ENCODE measurements at places on chromosomes 3 and 15. TPM values are rescaled to one million over a fixed set of nuclear protein-coding genes. Genes with fewer than 3 reads are reported as not detected.

- H3K27me3 ChIP-seq: no peaks in the 10 kb centered on the region
- no peaks in the 10 kb centered on the region for H3K36me3 ChIP-seq
- no peak overlapping the region for H3K4me3 ChIP-seq
- H3K4me1 ChIP-seq: no peaks in the 10 kb centered on the region
- no peak for DNase-seq
These were observed 283.0 kb downstream of the UACA start for GRCh38 chr15:70480196-70480856.

GRCh38 chr15:47727676-47728075, 10.4 kb downstream of the SEMA6D start:
- no peak overlapping the region for H3K27ac ChIP-seq
- no peak overlapping the region for H3K4me3 ChIP-seq
- no peaks in the 10 kb centered on the region for H3K4me1 ChIP-seq
- no peaks in the 10 kb centered on the region for H3K27me3 ChIP-seq
- DNase-seq: no peak
- no peaks in the 10 kb centered on the region for H3K36me3 ChIP-seq

The PLSCR4 gene
- 42.5 TPM for polyA plus RNA-seq

- no peaks in the 10 kb centered on the region for H3K36me3 ChIP-seq
- H3K27me3 ChIP-seq: no peaks in the 10 kb centered on the region
- no peak for DNase-seq
- H3K27ac ChIP-seq: no peak overlapping the region
- H3K4me1 ChIP-seq: no peaks in the 10 kb centered on the region
These were observed 50.0 kb downstream of the SELENOT start for GRCh38 chr3:150653110-150653561.

DNA sequence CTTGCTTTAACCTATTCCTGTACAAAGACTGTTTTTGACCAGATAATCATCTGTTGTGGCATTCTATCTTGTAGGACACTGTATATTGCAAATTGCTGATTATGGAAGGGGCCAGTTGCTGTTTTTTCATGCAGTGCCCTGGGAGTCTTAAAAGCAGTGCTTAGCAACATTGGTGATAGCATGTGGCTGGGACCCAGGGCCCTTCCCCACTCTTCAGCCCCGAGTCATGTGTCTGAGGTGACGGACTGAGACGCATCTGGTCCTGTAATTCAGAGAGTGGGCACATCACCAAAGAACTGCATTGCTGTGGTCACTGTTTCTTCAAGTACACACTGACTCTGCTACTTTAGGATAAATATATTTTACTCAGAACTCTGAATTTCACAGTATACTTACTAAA, 63.4 kb downstream of the SNRK start:
- no peaks in the 10 kb centered on the region for H3K27me3 ChIP-seq
- DNase-seq: no peak
- no peak overlapping the region for H3K4me3 ChIP-seq

- no peaks in the 10 kb centered on the region for H3K27me3 ChIP-seq
- peak overlapping the region; percentile 29 for H3K27ac ChIP-seq
- no peak overlapping the region for H3K4me3 ChIP-seq
- H3K4me1 ChIP-seq: no peaks in the 10 kb centered on the region
These were observed 292.1 kb downstream of the LPP start for GRCh38 chr3:188446014-188446413.

The SPINT1 gene
- 7.2 TPM for polyA plus RNA-seq

- no peaks in the 10 kb centered on the region for H3K4me1 ChIP-seq
- H3K27me3 ChIP-seq: no peaks in the 10 kb centered on the region
- DNase-seq: no peak
- no peak overlapping the region for H3K27ac ChIP-seq
These were observed 37.1 kb downstream of the GJD2 start for GRCh38 chr15:34717729-34718128.

- no peak overlapping the region for H3K4me3 ChIP-seq
- peaks cover 49% of the 10 kb centered on the region for H3K4me1 ChIP-seq
- H3K36me3 ChIP-seq: no peaks in the 10 kb centered on the region
- no peaks in the 10 kb centered on the region for H3K27me3 ChIP-seq
- H3K27ac ChIP-seq: peak overlapping the region; percentile 86
These were observed 75.1 kb downstream of the CLDN11 start for GRCh38 chr3:170493712-170494182.

DNA sequence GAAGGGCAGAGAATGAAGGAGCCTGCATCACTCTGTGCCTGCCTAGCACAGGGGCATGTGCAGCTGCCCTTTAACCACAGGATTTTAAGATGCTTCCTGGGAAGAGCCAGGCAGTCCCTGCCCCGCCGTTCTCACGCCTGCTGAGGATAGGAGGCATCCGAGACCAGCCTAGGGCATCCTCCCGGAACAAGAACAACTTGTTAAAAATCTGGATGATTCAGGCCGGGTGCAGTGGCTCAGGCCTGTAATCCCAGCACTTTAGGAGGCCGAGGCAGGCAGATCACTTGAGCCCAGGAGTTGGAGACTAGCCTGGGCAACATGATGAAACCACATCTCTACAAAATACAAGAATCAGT, 15.2 kb downstream of the NRROS start:
- H3K27ac ChIP-seq: no peak overlapping the region
- H3K4me1 ChIP-seq: no peaks in the 10 kb centered on the region
- no peaks in the 10 kb centered on the region for H3K27me3 ChIP-seq
- H3K36me3 ChIP-seq: no peaks in the 10 kb centered on the region
- no peak overlapping the region for H3K4me3 ChIP-seq

The HCLS1 gene
- 15.6 TPM for polyA plus RNA-seq

DNA sequence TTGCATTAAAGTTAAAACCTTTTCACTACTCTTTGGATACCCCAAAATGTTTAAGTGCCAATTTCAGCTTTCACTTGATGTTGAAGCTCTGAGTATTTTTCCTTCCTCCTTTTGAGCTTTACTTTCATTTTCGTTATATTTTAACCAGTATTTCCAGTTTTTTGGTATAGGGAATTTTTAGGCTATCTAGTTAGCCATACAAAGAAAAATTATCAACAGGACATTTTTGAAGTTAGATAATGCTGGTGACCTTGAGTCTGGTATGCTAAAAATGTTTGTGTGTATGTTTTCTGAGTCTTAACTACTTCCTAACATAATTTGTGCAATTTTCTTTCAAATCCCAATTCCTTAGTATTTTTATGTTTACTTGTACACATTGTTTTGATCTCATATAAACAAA, 284.8 kb downstream of the OTOL1 start:
- H3K4me1 ChIP-seq: no peaks in the 10 kb centered on the region
- no peak overlapping the region for H3K27ac ChIP-seq
- no peaks in the 10 kb centered on the region for H3K36me3 ChIP-seq
- H3K27me3 ChIP-seq: no peaks in the 10 kb centered on the region
- H3K4me3 ChIP-seq: no peak overlapping the region

DNA sequence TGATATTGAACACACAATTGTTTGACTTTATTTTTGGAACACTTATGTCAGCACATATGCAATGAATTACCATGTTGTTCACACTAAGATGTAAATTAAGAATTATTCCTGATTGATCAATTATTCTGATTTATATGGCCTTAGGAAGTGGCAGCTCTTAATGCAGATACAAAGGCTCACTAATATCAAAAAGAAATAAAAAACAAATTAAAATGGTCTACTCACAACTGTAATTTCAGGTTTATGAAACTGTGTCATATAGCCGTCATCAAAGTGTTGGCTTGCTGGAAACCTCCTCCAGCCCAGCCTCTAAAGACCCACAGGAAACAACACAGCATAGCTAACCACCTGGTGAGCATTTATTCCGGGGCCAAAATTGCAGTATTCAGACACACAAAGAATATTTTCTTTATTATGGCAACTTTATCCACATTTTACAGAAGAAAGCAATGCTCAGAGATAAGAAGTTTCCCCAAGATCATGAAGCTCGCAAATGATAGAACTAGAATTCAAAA, 33.4 kb downstream of the PDZRN3 start:
- H3K27me3 ChIP-seq: no peaks in the 10 kb centered on the region
- no peak overlapping the region for H3K4me3 ChIP-seq
- H3K4me1 ChIP-seq: no peaks in the 10 kb centered on the region
- no peak for DNase-seq
- no peaks in the 10 kb centered on the region for H3K36me3 ChIP-seq

DNA sequence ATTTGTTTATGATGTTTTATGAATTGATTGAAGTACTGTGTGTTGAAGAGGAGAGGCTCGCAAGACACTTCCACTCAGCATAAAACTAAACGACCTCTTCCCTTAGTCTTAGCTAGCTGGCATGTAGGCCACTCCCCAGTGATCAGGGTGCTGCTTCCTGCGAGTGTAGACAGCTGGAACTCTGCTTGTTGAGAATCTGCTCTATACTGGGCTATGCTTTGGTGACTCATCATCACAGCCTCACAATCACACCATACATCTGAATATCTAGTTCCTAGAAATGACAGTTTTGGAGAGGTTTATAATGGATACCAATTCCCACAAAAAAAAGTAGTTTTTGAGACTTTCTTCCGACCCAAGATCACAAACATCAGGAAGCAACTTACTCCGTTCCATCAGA, 1.5 kb upstream of the SLC24A5 start:
- H3K4me1 ChIP-seq: no peaks in the 10 kb centered on the region
- no peak overlapping the region for H3K4me3 ChIP-seq
- H3K27me3 ChIP-seq: no peaks in the 10 kb centered on the region
- no peak overlapping the region for H3K27ac ChIP-seq

DNA sequence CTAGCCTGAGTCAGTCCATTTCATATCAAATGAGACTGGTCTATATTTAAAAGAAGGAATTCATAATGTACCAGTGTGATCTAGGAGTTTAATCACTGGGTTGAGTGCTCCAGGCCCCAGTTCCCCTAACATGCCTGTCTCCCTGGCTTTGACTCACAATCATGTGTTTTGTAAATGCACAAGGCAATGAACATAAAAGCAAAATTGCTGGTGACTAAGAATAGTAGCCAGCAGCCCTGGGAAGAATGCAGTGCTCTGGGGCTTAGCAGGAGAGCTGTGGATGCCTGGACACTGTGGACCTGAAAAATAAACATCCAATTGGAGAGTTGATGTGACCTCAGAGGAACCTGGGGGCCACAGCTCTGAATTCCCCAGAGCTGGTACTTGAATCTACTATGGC, 50.3 kb downstream of the SYNPR start:
- no peaks in the 10 kb centered on the region for H3K36me3 ChIP-seq
- DNase-seq: no peak
- no peak overlapping the region for H3K4me3 ChIP-seq
- H3K27ac ChIP-seq: no peak overlapping the region

GRCh38 chr15:83107841-83108181, 366 bp downstream of the TM6SF1 start:
- no peak overlapping the region for H3K27ac ChIP-seq
- H3K36me3 ChIP-seq: no peaks in the 10 kb centered on the region
- H3K27me3 ChIP-seq: no peaks in the 10 kb centered on the region
- no peak for DNase-seq
- no peaks in the 10 kb centered on the region for H3K4me1 ChIP-seq

The CATSPER2 gene
- 59.0 TPM for polyA plus RNA-seq

GRCh38 chr3:67090474-67090873, 92.4 kb downstream of the KBTBD8 start:
- no peak overlapping the region for H3K27ac ChIP-seq
- H3K4me3 ChIP-seq: no peak overlapping the region
- no peaks in the 10 kb centered on the region for H3K4me1 ChIP-seq
- no peak for DNase-seq
- no peaks in the 10 kb centered on the region for H3K36me3 ChIP-seq

DNA sequence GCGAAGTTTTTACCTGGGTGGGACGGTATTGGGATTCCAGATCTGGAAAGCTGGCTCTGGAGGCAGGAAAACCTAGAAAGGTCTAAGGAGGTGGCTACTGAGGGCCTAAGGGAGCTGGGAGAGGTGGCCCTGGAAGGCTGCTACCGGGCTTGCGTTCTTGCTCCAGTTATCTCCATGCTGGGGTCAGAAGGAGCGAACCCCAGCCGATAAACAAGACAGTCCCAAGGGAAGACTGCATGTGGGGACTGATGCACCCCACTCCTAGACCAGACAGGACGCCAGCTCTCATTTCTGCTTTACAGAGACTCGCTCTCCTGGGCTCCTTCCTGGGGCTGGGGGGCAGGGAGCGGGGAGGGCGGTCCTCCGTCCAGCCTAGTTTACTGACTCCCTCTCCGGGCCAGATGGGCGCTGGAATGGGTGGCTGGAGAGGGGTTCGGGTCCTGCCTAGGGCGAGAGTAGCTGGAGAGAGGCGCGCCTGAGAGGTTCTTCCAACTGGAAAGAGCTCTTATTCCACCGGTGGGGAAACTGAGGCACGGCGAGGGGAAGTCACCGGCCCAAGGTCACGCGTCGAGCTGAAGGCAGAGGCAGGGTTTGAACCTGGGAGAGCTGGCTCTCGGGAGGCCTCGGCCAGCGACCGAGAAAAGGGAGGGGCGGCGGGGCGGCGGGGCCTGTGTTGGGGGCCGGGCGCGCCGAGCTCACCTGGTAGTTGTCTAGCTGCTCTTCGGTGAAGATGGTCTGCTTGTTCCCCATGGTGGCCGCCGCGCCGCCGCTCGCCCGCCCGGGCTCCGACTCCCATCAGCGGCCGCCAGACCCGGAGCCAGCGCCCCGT, 565 bp downstream of the CIB2 start:
- peak; percentile 21 for DNase-seq
- H3K4me3 ChIP-seq: peak overlapping the region; percentile 70
- no peaks in the 10 kb centered on the region for H3K27me3 ChIP-seq
- H3K4me1 ChIP-seq: peaks cover 10% of the 10 kb centered on the region
- H3K27ac ChIP-seq: peak overlapping the region; percentile 68
- no peaks in the 10 kb centered on the region for H3K36me3 ChIP-seq

The RPL15 gene
- 1,993 TPM for polyA plus RNA-seq

DNA sequence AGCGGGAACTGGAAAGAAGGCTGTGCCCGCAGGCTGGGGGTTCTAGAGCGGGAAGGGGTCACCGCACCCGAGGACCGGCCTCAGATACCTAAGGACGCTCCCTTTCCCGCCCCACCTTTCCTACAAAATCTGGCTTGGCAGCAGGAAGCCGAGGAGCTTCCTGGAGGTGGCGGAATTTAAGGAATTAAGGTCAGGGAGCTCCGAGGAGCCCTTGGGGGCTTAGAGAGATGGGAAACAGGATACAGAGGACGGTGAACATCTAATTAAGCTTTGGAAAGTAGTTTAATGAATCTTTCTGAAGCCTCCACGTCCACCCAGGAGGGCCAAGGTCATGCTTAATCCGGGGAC, 507 bp upstream of the AP3B2 start:
- H3K27me3 ChIP-seq: no peaks in the 10 kb centered on the region
- no peaks in the 10 kb centered on the region for H3K4me1 ChIP-seq
- peak overlapping the region; percentile 19 for H3K27ac ChIP-seq

GRCh38 chr15:92753591-92753990, 98.0 kb upstream of the FAM174B start:
- H3K4me1 ChIP-seq: no peaks in the 10 kb centered on the region
- no peaks in the 10 kb centered on the region for H3K36me3 ChIP-seq
- H3K27me3 ChIP-seq: no peaks in the 10 kb centered on the region

- DNase-seq: no peak
- H3K27ac ChIP-seq: no peak overlapping the region
These were observed 75.5 kb upstream of the CBLB start for GRCh38 chr3:105944276-105944675.

The PROS1 gene
- 17.0 TPM for polyA plus RNA-seq

The TMEM212 gene
- 1.8 TPM for polyA plus RNA-seq

The FILIP1L gene
- polyA plus RNA-seq: 16.5 TPM
